Myometrial cell (primary cell): ENCODE measurements at places on chromosomes 12 and 14. TPM values are rescaled to one million over a fixed set of nuclear protein-coding genes. Genes with fewer than 3 reads are reported as not detected.

Gene LRTM2
- total RNA-seq, result not detected in 2 replicates

Gene TAPBPL
- total RNA-seq, result 7.5 and 19.3 TPM in 2 replicates

Gene PLEKHD1
- not detected in 2 replicates for total RNA-seq

Gene TMEM52B
- total RNA-seq, result 10.4 and 17.4 TPM in 2 replicates

Gene PIWIL1
- not detected in 2 replicates for total RNA-seq

Gene CCDC196
- total RNA-seq, result not detected in 2 replicates

Gene TAS2R14
- 0.29 and 1.4 TPM in 2 replicates for total RNA-seq

Gene NINJ2
- 1.8 TPM in 1 of 2 replicates, not detected in the other for total RNA-seq

Gene GLT8D2
- 20.2 and 26.4 TPM in 2 replicates for total RNA-seq

Gene SERPINA3
- total RNA-seq, result 1.2 and 1.4 TPM in 2 replicates

Gene GPD1
- 0.18 TPM in 1 of 2 replicates, not detected in the other for total RNA-seq

Gene ASIC1
- total RNA-seq, result 1.4 TPM in 2 replicates

Gene RHNO1
- total RNA-seq, result 32.0 and 37.0 TPM in 2 replicates

Gene TMEM233
- 0.58 and 1.2 TPM in 2 replicates for total RNA-seq

Gene NANOG
- total RNA-seq, result not detected in 2 replicates

Gene POTEM
- not detected in 2 replicates for total RNA-seq

Gene KRT86
- total RNA-seq, result not detected in 2 replicates

Gene MUCL1
- total RNA-seq, result not detected in 2 replicates

Gene CD4
- under 0.01 TPM in 1 of 2 replicates, not detected in the other for total RNA-seq

Gene SLC24A4
- not detected in 2 replicates for total RNA-seq

Gene PRB2
- not detected in 2 replicates for total RNA-seq

Gene SINHCAF
- total RNA-seq, result 16.4 and 21.3 TPM in 2 replicates

Gene CARMIL3
- not detected in 2 replicates for total RNA-seq

Gene PAH
- not detected in 2 replicates for total RNA-seq

Gene RALGAPA1
- total RNA-seq, result 6.3 and 10.5 TPM in 2 replicates

Gene RPL10L
- not detected in 2 replicates for total RNA-seq

Gene EXOC3L4
- total RNA-seq, result not detected in 2 replicates

Gene OASL
- total RNA-seq, result 0.18 and 0.29 TPM in 2 replicates

Gene GPR65
- total RNA-seq, result 0.18 TPM in 1 of 2 replicates, not detected in the other

Gene SFSWAP
- 12.7 and 14.4 TPM in 2 replicates for total RNA-seq

Gene KRT3
- not detected in 2 replicates for total RNA-seq

Gene LTB4R2
- total RNA-seq, result 0.18 and 1.4 TPM in 2 replicates

Gene SERPINA10
- total RNA-seq, result not detected in 2 replicates

Gene TAOK3
- 20.7 and 21.9 TPM in 2 replicates for total RNA-seq

Gene SMCO2
- total RNA-seq, result not detected in 2 replicates

Gene TAS2R42
- total RNA-seq, result not detected in 2 replicates

Gene OTOGL
- total RNA-seq, result 0.29 TPM in 1 of 2 replicates, not detected in the other

Gene HOXC6
- 0.86 and 2.5 TPM in 2 replicates for total RNA-seq

Gene KRT6A
- total RNA-seq, result not detected in 2 replicates

Gene BBOF1
- 4.0 and 10.6 TPM in 2 replicates for total RNA-seq
